Right cardiac atrium (tissue), 5 donors: ENCODE measurements at places on chromosomes 2 and 18. TPM values are rescaled to one million over a fixed set of nuclear protein-coding genes. Genes with fewer than 3 reads are reported as not detected.

DNA sequence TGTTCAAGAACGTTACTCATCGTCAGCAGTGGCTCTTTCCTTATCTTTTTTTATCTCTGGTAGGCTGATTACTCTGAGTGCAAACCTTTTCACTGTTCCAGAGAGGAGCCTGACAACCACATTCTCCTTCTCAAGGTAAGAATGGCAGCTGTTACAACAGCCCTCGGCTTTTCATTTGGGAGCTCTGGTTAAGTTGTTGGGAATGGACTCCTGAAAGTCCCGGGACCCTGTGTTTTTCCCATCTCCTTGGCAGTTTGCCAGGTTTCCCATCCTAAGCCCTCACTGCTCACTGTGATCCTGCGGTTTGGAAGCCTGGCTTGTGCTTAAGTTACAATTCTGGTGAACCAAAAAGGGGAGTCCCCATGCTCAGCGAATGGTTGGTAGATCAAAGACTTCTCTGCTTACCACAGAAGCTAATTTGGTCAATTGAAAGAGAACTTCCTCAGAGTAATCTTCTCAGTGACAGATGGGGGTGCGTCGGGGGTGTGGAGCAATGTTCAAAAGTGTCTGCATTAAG is 122.3 kb downstream of the LYPD6B start:
- no peak for DNase-seq

- peak; percentile 69 for DNase-seq
Observed at GRCh38 chr2:231615058-231615671, 22.5 kb downstream of the TEX44 start.

GRCh38 chr18:65752625-65753325 is 2.0 kb downstream of the CDH7 start:
- DNase-seq: no peak

- no peak for DNase-seq
Observed at GRCh38 chr18:14100503-14101286, 31.5 kb downstream of the ZNF519 start.

GRCh38 chr18:54392543-54393023 is 34.9 kb downstream of the C18orf54 start:
- no peak for DNase-seq

DNA sequence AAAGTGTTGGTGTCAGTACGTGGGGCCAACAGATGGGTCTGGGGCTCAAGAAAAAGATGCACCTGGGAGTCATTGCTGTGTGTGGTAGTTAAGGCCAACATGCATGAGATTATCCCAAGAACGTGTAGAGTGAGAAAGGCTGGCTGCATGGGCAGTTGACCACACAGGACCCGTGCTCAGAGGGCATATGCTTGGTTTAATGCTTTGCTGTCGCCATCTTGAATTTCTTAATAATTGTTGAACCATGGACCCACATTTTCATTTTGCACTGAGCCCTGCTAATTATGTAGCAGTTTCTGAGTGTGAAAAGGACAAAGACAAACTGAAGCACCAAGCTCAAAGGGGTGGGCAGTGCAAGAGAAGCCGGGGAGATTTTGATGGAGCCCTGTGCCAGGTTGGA is 148.1 kb downstream of the CYP26B1 start:
- DNase-seq: no peak

DNA sequence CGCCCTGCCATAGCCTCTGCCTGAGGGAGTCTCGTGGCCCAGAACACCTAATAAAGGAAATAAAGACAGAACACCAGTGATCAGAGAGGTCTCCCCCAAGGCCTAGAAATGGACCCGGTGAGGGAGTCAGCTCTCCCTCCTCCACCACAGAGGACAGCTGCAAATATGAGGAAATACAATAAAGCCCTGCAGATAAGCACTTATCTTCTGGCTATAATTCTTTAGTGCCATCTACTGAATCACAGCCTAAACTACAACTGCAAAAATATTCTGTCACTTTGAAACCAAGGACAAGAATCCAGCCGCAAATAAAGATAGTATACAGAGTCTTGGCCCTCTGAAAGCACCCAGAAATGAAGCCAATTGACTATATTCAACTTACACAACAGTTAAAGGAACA is 42.4 kb upstream of the TACR1 start:
- no peak for DNase-seq

DNA sequence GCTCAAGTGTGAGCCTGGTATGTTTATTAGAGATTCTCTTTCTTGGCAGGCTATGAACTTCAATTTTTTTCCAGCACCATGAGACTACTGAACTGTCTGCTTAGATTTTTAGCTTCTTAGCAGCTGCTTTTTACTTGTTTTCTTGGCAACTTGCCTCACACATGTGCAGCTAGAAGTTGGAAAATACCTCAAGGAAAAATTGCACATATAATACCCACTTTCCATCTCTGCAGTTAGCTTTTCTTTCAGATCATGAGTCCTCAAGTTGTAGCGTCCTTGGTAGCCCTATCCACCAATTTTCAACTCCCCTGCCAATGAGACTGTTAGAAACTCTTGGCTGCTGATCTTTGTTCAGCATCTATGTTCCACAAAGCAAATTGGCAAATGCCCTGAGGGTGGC is 302.1 kb downstream of the HRH4 start:
- DNase-seq: no peak

GRCh38 chr2:23753291-23754010 is 173.5 kb downstream of the ATAD2B start:
- no peak for DNase-seq

DNA sequence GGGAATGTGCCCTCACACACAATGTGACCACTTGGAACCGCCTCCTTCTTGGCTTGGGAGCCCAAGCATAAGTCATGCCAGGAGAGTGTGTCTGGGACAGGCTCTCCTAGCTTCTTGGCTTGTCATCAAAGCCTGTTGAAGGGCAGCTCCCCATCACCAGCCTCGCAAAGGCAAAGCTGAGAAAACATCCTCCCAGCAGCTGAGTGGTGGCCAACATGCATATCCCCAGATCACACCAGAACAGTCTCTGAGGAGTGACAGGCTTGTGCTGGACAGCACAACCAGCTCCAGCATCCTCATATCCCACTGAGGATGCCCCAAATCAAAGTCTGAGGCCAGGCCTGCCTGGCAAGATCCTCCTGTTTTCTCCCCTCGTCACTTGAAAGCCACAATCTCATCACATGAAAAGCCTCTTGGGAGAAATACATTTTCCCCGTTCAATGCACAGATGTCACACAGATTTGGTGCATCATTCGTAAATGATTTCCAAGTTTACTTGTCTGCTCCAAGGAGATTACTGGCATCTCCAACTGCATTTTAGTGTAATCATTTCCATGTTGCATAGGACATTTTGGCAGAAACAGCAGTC is 269.3 kb downstream of the TTC32 start:
- DNase-seq: peak; percentile 70

DNA sequence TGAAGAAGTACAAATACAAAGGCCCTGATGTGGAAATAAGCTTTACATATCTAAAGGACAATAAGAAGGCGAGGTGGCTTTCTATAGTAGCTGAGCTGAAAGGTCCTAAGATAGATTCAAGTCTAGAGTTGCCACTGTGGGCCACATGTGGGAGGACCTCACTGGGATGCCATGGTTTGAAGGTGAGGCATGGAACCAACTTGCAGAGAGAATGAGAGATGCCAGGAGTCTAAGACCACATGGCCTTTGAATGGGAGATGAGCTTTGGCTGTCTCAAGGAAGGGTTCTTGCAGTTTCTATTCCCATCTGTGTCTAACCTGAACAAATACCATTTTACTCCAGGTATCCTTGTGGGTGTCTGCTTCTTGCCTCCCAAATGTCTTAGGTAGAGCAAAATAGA is 53.6 kb downstream of the HNMT start:
- DNase-seq: no peak

GRCh38 chr2:172283476-172283875 is 143.9 kb upstream of the ITGA6 start:
- no peak for DNase-seq

DNA sequence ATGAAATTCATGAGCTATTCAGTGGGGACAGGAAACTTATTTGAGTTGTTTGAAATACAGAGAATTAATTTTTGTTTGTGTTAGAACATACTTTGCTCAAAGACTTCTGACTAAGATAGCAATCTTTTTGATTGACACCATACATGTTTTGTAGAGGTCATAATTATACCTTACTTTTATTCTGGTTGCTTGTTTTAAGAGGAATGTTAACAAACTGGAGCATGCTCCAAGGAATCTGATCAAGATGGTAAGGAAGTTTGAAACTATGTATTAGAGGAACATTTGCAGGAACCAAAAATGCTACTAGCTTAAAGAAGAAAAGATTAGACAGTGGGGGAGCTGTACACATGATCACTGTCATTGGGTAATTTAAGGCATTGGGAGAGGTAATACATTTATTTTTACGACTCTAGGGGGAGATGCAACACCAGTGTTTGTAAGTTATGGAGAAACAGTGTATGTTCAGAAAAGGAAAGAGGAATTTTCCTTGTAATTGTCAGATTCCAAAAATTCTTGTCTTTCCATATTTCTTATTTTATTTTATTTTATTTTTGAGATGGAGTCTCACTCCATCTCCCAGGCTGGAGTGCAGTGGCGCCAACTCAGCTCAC is 8.0 kb downstream of the AGFG1 start:
- DNase-seq: no peak

DNA sequence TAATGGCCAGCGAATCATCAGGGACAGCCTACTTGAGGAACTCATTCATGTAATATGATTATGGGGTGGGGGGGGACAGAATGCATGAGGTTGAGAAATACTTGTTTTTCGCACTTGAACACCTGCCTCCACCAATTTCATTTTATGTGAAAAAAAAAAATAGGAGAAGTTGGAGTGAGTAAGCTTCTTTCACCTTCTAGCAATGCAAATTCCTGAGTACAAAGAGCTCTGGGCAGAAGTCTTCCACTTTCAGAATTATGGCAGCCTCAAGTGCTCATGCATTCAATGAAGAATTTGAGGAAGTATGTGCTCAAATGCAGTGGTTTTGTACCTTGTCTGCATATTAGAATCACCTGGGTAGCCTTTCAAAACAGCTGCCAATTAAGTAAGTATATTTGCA is 40.1 kb upstream of the GPD2 start:
- no peak for DNase-seq

DNA sequence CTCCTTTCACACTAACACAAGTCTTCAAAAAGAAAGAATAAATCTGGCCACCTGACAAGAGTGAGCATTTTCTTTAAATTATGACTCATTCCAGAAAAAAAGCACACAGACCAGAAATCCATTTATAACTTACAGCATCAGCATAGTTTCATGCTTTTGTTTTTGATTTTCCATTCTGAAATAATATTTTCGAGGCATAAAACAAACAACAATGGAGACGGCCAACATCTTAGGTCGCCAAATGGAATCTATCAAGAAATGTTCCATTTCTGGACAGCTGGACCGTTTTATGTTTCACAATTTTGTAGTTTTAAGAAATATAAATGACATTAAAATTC is 165.4 kb upstream of the ZFP36L2 start:
- DNase-seq: no peak

- DNase-seq: no peak
Observed at GRCh38 chr2:126664234-126664633, 8.3 kb downstream of the GYPC start.

RFX8 gene
- total RNA-seq: 0.71 TPM

RFTN2 gene
- 9.8 TPM for total RNA-seq

LOXL3 gene
- 5.6 TPM for total RNA-seq

UGT1A5 gene
- total RNA-seq: not detected

GPBAR1 gene
- total RNA-seq: 6.1 TPM

POMC gene
- total RNA-seq: 5.0 TPM

ITPRIPL1 gene
- 0.68 TPM for total RNA-seq

SALL3 gene
- 3.1 TPM for total RNA-seq

FAHD2B gene
- 26.6 TPM for total RNA-seq

NT5C1B gene
- not detected for total RNA-seq

ITGB6 gene
- total RNA-seq: 1.3 TPM
